ENCODE measurements at places on chromosomes 3 and 15.

GRCh38 chr3:179063945-179064560 is 7.6 kb downstream of the ZMAT3 start:
- DNase-seq: no peak

DNA sequence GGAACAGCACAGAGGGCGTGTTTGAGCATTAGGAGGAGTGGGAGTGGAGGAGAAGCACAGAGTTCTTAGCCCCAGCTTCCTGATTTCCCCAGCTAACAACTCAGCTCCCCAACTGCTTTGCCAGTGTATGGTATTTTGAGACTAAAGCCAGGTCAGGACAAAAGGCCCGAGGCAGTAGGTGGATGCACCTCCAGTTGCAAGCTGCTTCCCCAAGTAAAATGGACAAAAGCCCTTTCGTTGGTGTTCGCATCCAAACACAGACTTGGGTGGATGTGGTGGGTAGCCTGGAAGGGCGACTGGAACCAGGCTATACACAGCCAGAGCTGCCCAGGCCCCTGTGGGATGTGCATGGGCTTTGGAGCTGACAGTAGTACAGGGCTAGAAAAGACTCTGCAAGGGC is 12.3 kb upstream of the EHD4 start:
- DNase-seq: no peak

GRCh38 chr15:38602910-38603670 is 38.5 kb upstream of the RASGRP1 start:
- DNase-seq: no peak

DNA sequence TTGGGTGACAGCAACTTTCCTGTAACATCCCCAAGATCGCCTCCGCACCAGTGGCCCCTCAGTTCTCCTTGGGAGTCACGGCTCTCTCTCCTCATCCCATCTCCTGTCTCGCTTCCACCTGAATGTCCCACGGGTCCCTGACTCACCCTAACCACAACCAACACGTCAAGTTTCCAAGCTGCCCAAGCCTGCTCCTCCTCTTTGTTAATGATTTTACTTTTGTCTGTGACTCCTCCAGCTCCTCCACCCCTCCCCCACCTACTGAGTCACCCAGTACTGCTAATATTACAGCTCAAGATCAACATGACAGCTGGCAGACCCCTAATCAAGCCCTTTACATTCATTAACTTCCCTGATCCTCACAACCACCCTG is 39.3 kb downstream of the BDH1 start:
- DNase-seq: no peak

- no peak for DNase-seq
Measured at GRCh38 chr15:35691891-35692867, 146.2 kb upstream of the DPH6 start.

- DNase-seq: no peak
Measured at GRCh38 chr3:94522488-94522887, 459.6 kb downstream of the NSUN3 start.

- DNase-seq: no peak
Measured at GRCh38 chr15:22228101-22228762, 147.9 kb downstream of the OR4M2 start.

- DNase-seq: no peak
Measured at GRCh38 chr3:159401069-159401468, 587.6 kb upstream of the IL12A start.

- DNase-seq: no peak
Measured at GRCh38 chr3:177468331-177468730, 271.0 kb upstream of the TBL1XR1 start.

GRCh38 chr3:66144568-66145407 is 76.0 kb upstream of the SLC25A26 start:
- DNase-seq: no peak
